ENCODE measurements at places on chromosomes 3 and 15.

GRCh38 chr3:134143828-134144401 is 106.7 kb downstream of the RYK start:
- no peak for DNase-seq

DNA sequence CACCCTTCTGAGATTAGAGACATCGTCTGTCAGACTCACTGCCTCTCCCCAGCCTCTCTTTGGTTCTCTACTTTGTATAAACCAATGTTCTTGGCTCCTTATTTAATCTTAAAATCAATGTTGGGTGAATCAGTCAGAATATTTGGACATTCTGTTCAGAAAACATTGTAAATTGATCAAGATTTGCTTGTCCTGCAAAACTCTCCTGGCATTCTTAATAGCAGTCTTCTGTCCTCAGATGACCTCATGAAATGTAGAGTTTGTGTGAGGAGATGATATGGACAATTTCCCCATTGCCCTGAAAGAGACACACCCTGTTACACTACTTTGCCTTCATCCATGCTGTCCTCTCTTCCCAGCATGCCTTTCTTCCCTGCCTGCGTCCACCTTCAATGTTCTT is 33.6 kb downstream of the CD200R1L start:
- no peak for DNase-seq

GRCh38 chr15:58852347-58852746 is 81.1 kb downstream of the SLTM start:
- no peak for DNase-seq

DNA sequence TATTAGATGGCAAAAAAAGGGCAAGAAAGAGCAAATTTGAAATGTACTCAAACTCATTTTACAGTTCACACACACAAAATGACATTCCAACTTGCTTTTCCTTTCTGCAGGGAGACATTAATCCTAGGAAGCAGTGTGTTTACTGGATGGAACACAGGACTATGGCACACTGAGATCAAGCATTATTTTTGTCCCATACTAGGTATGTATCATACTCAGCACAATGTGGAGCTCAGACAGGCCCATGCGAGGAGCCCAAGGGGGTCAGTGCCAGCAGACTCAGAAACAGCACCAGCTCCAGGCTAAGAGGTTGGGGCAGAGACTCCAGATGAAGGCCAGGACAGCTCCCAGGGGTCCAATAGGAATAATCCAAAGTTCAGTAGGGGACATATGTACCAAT is 30.8 kb upstream of the SLC35G2 start:
- no peak for DNase-seq

GRCh38 chr3:186141790-186142189 is 32.9 kb upstream of the ETV5 start:
- no peak for DNase-seq

DNA sequence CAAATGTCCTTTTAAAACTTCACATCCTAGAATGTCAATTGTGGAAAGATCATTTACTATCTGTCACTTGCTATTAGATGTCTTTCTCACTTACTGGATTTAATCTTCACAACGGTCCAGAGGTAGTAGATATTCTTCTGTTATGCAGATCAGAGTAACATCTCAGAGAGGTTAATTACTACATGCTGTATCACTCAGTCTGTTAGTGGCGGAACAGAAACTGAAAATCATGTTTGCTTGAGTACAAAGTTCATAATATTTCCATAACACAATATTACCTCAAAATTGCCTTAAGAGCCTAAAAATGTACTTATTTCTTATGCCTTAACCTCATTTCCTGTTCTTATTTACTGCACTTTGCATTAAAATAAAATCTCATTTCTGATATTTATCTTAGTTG is 28.6 kb upstream of the GPR149 start:
- no peak for DNase-seq

GRCh38 chr3:33141006-33141405 is 27.2 kb downstream of the CRTAP start:
- no peak for DNase-seq

GRCh38 chr15:35746121-35746520 is 200.2 kb upstream of the DPH6 start:
- no peak for DNase-seq

- DNase-seq = no peak
Observed at GRCh38 chr3:175404027-175404426, 544.9 kb downstream of the NAALADL2 start.

DNA sequence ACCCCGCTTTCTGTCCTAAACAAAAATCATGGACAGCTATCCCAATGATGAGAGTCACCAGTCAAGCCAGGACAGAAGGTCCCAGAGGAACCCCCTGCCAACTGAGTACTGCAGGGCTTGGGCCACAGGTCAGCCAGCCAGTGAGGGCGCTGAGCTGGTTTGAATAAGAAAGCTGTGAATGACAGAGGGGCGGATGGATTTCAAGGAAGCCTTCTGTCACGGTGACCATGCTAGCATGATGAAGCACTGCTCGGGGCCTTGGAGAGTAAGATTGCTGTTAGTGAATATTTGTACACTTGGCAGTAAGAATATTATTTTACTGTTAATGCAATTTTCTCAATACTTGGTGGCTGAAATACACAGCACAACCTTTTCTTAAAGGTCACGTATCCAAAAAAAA is 734.0 kb upstream of the NR2F2 start:
- no peak for DNase-seq

DNA sequence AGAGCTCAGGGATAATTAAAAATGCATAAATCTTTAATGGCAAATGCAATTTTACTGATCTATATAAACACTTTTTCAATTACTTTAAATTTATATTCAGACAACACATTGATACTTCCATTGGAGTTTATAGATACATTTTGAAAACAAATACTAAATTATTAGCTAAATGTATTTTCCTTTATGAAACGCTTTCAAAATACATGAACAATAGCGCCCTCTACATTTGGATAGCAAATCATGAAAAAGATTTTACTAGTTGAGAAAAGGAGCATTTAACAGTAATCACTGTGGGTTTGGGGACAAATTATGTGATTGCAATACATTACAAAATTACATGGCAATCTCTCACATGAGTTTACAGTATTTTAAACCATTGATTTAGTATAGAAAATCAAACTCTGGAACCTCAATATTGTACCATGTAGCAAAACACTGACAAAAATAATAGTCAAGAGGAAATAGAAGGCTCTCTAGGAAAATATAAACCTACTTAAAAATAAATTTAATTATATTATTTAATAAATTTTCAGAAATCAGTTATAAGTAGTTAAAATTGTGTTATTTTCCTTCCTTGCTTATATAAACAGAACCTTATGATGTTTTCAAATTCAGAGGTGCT is 207.9 kb downstream of the ZIC1 start:
- DNase-seq = no peak

GRCh38 chr15:53404930-53405493 is 354.5 kb downstream of the WDR72 start:
- no peak for DNase-seq

DNA sequence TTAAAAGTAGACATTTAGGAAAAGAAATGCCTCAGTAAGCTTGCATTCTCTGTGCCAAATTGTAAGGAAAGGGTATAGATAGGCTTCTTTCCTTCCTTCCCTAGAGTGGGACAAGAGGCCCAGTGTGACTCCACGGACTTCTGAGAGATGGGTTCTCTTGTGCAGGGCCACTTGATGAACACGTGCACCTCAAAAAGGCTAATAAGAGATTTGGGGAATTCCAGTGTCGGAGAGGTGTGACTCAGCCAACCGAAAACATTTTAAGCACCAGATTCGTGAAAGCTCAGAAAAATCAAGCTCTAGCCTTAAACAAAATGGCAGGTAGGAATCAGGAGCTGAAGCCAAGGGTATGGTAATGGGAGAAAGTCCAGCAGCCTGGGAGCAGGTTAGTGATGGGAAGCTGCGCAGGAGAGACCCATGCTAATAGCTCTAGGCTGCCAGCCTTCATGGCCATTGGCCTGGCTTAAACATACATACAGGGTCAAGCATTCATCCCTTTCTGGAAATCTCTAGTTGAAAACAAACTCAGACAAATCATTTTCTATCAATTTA is 56.2 kb downstream of the SV2B start:
- DNase-seq = no peak

DNA sequence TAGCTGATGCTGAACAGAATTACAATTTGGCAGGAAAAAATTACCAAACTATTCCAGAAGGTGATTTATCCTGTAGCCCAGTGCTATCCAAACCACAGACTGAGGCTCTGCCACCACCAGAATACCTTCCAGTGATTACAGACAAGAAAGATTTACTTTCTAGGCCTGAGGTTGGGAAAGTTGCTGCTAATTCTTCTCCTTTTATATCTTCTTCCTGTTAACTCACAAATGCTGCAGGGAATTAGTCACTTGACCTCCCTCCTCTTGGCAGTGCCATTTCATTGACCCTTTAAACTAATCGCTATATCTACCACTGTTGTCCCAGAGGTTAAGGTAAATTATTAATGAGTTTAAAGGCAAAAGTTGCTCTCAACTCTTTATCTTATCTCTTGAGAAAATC is 118.4 kb downstream of the CTNNB1 start:
- no peak for DNase-seq

DNA sequence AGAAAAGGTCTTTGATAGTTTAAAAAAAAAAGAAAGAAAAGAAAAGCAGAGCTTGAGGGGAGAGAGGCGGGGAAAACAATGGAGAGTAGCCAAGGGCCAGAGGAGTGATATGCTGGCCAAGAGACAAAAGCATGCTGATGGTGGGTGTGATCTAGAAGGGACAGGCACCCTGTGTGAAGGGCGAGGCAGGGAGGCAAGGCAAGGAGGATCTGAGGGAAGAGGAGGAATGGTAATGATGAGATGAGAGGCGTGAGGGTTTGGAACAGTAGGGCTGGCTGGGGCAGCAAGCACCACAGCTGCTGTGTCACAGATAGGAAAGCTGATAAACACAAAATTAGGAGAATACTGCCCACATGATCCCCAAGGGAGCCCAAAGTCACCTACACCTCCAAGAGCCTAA is 65.5 kb downstream of the LARS2 start:
- no peak for DNase-seq

GRCh38 chr15:62483814-62484213 is 318.7 kb upstream of the C2CD4B start:
- DNase-seq = no peak

- DNase-seq = no peak
Observed at GRCh38 chr15:99228120-99228770, 21.1 kb downstream of the TTC23 start.

- DNase-seq = no peak
Observed at GRCh38 chr15:98738689-98739401, 90.5 kb downstream of the IGF1R start.

- no peak for DNase-seq
Observed at GRCh38 chr3:172194702-172195406, 155.5 kb downstream of the FNDC3B start.

GRCh38 chr15:91793771-91794170 is 59.7 kb upstream of the SLCO3A1 start:
- no peak for DNase-seq

- DNase-seq = no peak
Observed at GRCh38 chr3:79491029-79491641, 276.7 kb downstream of the ROBO1 start.

- no peak for DNase-seq
Observed at GRCh38 chr15:45121020-45121419, 6.9 kb downstream of the DUOXA2 start.

DNA sequence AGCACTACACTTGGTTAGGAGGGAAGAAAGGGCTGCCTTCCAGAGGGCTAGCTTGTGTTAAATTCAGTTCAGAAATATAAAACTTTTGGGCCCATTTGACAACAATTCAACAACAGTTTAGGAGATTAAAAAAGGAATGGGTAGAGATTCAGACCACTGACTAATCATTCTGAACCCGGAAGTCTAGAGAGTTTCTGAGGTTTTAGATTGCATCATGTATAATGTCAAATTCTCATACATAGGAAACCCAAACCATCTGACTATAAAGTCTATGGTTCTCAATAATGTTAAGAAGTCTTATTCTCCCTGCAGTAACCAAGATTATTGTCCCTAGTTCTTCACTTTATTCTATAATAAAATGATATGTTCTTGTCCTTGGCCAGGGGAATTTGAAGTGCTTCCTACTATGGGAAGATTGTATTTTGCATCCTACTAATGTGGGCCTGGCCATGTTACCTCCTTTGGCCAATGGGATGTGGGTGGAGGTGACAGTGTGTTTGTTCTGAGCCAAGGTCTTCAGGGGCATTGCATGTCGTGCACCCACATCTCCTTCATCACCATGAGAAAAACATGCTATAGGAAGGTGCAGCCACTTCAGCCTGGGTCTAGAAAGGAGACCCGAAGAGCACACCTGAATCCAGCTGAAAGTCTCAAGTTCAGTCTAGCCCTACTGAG is 66.4 kb upstream of the CCNL1 start:
- no peak for DNase-seq

- DNase-seq = no peak
Observed at GRCh38 chr3:195201295-195201694, 69.7 kb downstream of the XXYLT1 start.

DNA sequence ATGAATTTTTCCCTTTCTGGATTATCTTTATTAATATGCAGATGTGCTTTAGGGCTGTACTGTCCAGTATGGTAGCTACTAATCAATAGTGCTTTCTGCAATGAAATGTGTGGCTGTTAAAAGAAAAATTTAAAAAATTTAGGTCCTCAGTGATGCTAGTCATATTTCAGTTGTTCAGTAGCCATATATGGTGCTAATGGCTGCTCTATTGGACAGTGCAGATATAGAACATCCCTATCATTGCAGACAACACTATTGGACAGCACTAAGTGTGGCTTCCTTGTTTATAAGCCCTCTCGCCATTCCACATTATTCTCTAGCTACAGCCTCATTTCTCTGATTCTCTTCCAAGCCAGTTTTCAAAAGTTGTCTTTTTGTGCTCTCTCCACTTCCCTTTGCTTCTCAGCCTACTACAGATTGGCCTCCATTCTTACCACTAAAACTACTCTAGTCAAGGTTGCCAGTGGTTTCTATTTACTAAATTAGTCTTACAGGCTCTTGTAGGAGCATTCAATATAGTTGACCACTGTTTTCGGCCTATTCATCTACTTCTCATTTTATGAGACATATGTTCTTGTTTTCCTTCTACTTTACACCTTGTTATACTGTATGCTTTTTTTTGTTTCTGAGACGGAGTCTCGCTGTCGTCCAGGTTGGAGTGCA is 9.5 kb downstream of the MAPK6 start:
- DNase-seq = no peak

- DNase-seq = no peak
Observed at GRCh38 chr3:17514597-17514996, 227.8 kb downstream of the TBC1D5 start.

DNA sequence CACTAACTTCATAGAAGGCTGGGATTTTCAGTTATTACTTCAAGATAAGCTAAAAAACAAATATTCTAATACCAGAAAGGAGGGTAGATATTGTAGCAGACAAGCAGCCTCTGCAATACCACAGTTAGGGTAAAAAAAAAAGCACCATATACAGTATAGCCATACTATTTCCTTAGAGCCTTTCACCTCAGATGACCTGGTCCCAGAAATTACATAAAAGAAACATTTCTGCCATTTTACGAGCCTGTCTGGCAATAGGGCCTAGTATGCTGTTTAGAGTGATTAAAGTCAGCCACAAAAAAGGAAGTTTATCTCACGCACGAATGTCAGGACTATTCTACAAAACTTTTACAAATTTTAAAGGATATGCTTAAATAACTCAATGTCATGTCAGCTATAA is 1016.6 kb downstream of the PLOD2 start:
- DNase-seq = no peak
